ENCODE measurements at places on chromosomes 3 and 15. TPM values are rescaled to one million over a fixed set of nuclear protein-coding genes. Genes with fewer than 3 reads are reported as not detected.

WDR72 gene
- under 0.01 TPM for total RNA-seq

HHATL gene
- total RNA-seq = not detected

MOBP gene
- total RNA-seq = 0.25 TPM

PPP2R3A gene
- 29.7 TPM for total RNA-seq

DAZL gene
- total RNA-seq = not detected

UACA gene
- total RNA-seq = 20.9 TPM

IGSF10 gene
- total RNA-seq = 0.74 TPM

B3GALNT1 gene
- 110 TPM for total RNA-seq

RASGRP1 gene
- 12.5 TPM for total RNA-seq

ATR gene
- 22.6 TPM for total RNA-seq

VWA5B2 gene
- 1.7 TPM for total RNA-seq

ALDH1A3 gene
- 3.9 TPM for total RNA-seq

GLCE gene
- total RNA-seq = 52.9 TPM

PRICKLE2 gene
- 78.7 TPM for total RNA-seq

TMCO5A gene
- not detected for total RNA-seq

KLHL40 gene
- total RNA-seq = not detected

NSMCE3 gene
- total RNA-seq = 9.6 TPM

SRP14 gene
- 101 TPM for total RNA-seq

ROPN1 gene
- total RNA-seq = not detected

TP53BP1 gene
- 116 TPM for total RNA-seq

EBLN2 gene
- 3.9 TPM for total RNA-seq

SCG5 gene
- 101 TPM for total RNA-seq

CCR4 gene
- not detected for total RNA-seq

GCNT3 gene
- total RNA-seq = under 0.01 TPM

CLRN1 gene
- not detected for total RNA-seq

CATSPER2 gene
- total RNA-seq = 4.2 TPM

ECE2 gene
- 2.7 TPM for total RNA-seq

KBTBD13 gene
- not detected for total RNA-seq

RETNLB gene
- total RNA-seq = not detected

DNAH12 gene
- total RNA-seq = 0.74 TPM

NAALADL2 gene
- total RNA-seq = 2.7 TPM

CCR9 gene
- not detected for total RNA-seq

DPPA4 gene
- total RNA-seq = 0.98 TPM

AGTR1 gene
- 0.49 TPM for total RNA-seq

ARID3B gene
- total RNA-seq = 4.4 TPM

IL17RE gene
- total RNA-seq = 0.49 TPM

MYH15 gene
- 0.25 TPM for total RNA-seq

SLC30A4 gene
- total RNA-seq = 22.9 TPM

TF gene
- 2.7 TPM for total RNA-seq
